Fibroblast of lung (primary cell): ENCODE measurements at places on chromosomes 2 and 18. TPM values are rescaled to one million over a fixed set of nuclear protein-coding genes. Genes with fewer than 3 reads are reported as not detected.

GRCh38 chr18:10340821-10341220, 113.6 kb upstream of the APCDD1 start:
- DNase-seq = no peak
- H3K4me1 ChIP-seq = no peaks in the 10 kb centered on the region
- no peaks in the 10 kb centered on the region for H3K27me3 ChIP-seq
- H3K36me3 ChIP-seq = no peaks in the 10 kb centered on the region
- no peak overlapping the region for H3K4me3 ChIP-seq

DNA sequence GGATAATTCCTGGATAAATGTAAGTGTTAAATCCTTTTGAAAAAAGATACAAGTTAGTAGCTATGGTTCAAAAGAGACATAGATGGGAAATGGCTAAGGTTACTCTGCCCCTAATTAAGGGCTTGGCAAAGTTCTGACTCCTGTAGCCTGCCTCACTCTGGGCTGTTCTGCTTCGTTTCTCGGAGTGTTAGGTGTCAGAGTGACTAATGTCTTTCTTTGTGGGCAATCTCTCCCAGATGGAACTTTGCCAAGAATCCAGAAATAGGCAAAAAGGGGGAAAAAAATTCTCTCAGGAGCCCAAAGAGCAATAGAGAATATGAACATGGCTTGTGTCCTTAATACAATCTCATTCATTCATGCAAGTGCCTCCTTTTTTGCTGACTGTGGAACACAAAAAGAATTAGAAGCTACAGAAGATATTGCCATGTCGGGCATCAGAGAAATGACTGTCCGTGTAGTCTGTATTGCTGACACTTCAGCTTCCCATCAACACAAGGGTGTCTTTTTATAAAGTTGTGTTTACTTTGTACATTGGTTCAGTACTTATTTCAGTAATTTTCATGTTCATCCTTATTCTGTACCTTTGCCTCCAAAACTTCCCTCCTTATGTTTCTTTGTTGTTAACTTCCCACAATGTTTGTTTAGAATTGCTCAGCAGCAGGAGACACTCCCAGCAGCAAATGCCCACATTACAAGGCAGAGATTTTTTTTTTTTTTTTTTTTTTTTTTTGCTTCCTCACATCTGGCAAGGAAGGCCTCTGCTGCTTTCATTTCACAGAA, 134.0 kb downstream of the FTCDNL1 start:
- no peak overlapping the region for H3K27ac ChIP-seq
- DNase-seq = peak; percentile 8
- H3K4me3 ChIP-seq = no peak overlapping the region
- H3K36me3 ChIP-seq = no peaks in the 10 kb centered on the region

The ARID5A gene
- total RNA-seq = 7.2 and 9.7 TPM in 2 replicates

DNA sequence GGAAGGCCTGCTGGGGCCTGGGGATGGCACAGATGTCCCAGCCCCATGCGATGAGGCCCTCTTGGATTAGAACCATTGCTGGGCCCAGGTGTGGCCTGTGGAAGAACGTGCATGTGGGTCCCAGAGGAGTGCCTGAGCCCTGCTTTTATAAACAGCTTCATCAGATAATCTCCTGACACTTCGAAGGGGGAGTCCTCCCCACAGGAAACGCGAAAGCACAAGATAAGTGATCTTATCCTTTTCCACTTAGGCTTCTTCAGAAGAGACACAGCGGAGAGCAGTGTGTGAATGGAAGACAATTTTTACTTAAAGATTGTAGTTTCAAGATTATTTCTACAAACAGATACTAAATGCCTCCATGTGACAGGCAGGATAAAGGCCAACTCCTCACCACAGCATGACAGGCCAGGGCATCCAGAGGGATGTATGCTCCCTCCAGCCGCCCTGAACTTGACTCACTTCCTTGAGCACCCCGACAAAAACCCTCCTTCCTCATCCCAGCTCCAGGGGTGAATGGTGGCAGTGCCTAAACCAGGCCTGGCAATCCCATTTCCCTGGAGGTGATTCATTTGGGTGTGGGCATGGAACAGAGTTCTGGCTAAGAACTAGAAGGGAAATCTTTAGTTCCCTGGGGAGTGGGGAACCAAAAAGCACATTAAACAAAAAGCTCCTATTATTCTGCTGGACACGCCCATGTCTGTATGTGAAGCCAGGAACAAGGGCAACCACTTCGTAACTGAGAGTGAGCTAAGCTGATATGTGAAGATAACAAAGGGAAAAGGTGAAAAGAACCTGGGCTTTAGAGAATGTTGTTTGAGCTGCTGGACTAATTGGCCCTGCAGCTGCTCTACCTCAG, 56.2 kb upstream of the TMEM163 start:
- H3K27me3 ChIP-seq = no peaks in the 10 kb centered on the region
- no peak for DNase-seq
- no peak overlapping the region for H3K27ac ChIP-seq
- no peak overlapping the region for H3K4me3 ChIP-seq
- H3K36me3 ChIP-seq = no peaks in the 10 kb centered on the region

The EPB41L3 gene
- total RNA-seq = 29.9 and 37.0 TPM in 2 replicates

GRCh38 chr2:146143971-146144370, 1624.1 kb upstream of the ZEB2 start:
- no peak overlapping the region for H3K27ac ChIP-seq
- no peaks in the 10 kb centered on the region for H3K27me3 ChIP-seq
- H3K4me1 ChIP-seq = no peaks in the 10 kb centered on the region
- peak; percentile 7 for DNase-seq

The PLCL1 gene
- 0.83 and 1.3 TPM in 2 replicates for total RNA-seq

The FNDC4 gene
- 12.8 and 18.3 TPM in 2 replicates for total RNA-seq

GRCh38 chr2:149858216-149858615, 270.6 kb upstream of the MMADHC start:
- peaks cover 8% of the 10 kb centered on the region for H3K4me1 ChIP-seq
- DNase-seq = peak; percentile 47
- no peaks in the 10 kb centered on the region for H3K27me3 ChIP-seq
- no peaks in the 10 kb centered on the region for H3K36me3 ChIP-seq
- no peak overlapping the region for H3K27ac ChIP-seq
- no peak overlapping the region for H3K4me3 ChIP-seq

The MC2R gene
- total RNA-seq = not detected in 2 replicates
